ENCODE measurements at places on chromosomes 3 and 15.

DNA sequence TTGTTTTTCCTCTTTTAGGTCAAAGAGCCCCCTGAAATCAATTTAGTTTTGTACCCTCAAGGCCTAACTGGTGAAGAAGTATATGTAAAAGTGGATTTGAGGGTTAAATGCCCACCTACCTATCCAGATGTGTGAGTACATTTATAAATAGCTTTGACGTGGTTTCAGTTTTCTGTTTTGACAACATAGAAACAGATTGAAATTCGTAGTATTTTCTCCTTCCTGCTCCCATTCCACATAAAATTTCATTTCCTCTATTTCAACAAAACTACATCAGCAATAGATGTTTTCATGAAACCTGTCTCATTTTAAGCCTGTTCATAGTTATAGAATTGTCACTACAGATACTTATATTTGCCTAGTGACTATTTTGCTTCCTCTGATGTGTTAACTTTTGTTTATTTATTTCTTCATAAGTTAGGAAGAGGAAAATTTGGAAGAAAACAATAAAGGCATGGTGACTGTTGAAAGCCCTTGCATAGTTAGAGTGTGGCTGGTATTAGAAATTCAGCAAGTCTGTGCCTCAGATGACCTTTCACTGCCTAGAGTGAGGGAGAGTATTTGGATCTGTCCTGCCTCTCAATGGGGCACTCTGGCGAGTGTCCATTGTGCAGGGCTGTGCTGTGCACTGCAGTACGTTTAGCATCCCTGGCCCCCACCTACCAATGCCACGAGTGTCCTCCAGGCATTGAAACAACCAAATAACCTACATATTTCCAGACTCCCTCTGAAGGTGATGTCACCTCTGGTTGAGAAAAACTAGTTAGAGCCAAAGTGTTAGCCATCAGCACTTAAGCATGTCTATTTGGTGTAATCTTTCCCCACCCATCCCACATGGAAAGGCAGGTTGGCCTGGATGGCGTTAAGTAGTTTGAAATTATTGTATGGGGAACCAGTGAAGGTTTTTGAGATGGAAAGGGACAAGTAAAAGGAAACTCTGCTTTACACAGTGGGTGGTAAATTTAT, 5.9 kb downstream of the EIF2AK4 start:
- no peak for DNase-seq

DNA sequence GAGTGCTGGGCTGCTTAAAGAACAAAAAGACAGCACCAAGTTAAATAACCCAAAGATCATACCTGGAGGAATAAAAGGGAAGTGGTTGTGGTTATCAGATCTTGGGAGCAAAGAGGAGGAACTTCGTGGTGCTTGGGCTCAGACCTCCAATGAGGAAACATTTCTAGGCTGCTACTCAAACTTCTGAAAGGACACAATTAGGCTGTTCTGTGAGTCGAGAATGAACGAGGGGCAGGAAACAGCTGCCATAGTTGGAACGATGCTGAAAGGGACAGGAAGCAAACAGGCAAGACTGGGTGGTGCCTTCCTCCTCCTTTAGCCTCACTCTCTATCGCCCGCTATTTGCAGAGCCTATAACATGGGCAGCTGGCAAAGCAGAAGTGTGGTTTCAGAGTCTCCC, 276.3 kb upstream of the ARRDC4 start:
- DNase-seq = no peak

DNA sequence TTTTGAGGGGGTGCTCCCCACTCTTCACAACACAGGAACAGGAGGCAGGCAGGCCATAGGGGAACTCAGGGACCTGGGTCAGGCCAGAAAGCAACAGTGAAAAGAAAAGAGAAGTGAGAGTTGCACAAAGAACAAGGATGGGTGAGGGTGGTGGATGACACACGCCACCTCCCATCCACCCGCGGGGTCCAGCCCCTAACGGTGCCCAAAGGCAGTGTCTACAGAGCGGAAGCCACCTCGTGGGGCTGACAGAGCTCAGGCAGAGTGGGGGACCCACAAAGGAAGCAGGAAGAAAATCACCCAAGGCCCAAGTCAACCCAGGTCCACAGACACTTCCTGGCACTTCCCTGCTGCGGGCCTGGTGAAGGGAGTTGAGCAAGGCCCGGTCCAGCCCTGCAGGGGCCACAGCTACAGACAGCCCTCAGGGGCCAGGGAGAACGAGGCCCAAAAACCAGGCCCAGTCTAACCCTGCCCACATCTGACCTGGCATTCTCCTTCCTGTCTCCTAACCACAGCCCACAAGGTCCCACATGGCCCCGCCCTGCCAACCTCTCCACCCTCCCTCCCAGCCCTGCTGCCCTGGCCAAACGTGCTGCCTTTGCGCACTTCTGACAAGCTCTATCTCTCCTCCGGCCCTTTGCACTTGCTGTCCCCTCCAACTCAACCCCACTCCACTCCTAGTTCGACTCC, 5.9 kb downstream of the NUP210 start:
- peak; percentile 41 for DNase-seq

GRCh38 chr15:52667597-52667996, 11.6 kb downstream of the ATOSA start:
- DNase-seq = no peak

DNA sequence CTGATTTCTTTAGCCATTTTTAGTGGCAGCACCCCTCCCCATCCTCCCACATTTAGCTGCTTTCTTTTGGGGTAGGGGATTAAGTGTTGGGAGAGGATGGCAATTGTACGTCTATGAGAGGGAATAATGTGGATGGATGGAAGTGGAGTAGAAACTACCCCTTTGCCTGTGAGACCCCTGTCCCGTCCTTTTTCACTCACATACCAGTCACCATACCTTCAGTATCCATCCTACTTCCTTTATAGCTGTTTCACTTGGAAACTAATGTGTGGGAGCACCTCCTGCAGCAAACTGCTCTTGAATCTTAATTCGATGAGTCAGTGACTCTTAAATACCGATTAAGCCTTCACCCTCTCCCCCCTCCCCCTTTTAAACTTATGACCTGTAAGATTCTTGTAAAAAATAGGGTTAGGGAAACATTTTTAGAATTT, 730 bp downstream of the SPRED1 start:
- DNase-seq = peak; percentile 3

DNA sequence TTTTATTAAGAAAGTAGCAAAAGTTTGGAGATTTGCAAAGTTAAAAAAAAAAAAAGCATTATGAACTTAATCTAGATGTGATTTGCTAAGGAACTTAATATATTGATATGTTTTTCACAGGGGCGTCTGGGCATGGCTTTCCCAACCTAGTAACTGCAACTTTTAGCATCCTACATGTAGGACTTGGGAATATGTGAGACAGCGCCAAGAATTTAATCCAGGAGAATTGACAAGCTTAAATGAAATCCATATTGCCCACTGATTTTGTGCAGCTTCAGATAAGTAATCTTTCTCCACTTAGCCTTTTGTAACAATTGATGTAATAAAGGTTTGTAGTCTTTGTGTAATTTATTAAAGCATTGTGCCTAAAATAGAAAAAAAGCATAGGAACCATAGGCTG, 982 bp upstream of the GABPB1 start:
- no peak for DNase-seq

GRCh38 chr3:122410639-122411038, 5.2 kb downstream of the WDR5B start:
- no peak for DNase-seq

DNA sequence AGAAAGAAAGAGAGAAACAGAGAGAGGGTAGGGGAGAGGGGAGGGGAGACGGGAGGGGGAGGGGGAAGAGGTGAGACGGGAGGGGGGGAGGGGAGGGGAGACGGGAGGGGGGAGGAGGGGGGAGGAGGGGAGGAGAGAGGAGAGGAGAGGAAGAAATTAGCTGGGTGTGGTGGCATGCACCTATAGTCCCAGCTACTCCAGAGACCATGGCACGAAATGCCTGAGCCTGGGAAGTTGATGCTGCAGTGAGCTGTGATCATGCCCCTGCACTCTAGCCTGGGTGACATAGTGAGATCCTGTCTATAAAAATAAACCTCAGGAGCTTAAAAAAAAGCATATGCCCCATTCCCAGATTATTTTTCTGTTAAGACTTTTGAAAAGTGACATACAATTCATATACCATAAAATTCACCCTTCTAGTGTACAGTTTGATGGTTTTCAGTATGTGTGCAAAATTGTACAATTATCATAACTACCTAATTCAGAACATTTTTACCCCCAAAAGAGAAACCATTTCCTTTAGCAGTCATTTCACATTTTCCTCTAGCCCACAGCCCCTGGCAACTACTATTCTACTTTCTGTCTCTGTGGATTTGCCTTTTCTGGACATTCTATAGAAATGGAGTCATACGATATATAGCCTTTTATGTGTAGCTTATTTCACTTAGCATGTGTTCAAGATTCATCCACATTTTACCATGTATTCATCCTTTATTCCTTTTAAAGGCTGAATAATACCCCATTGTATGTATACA, 699.6 kb downstream of the FHIT start:
- no peak for DNase-seq

DNA sequence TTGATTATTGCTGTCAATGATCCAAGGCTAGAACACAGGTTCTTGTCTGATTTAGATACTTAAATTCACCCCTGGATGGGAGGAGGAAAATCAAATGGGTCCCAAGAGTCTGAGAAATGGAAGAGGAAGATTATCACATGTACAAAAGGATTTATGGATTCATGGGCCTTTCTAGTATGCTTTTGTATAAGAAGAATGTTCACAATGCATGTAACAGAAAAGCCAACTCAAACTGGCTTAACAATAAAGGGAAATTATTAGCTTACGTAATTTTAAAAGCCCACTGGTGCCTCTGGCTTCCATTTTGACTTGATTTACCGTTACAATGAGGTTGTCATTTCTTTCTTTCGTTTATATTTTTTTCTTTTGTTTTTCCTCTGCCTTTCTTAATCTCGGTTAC, 782.5 kb upstream of the GRM7 start:
- DNase-seq = no peak

DNA sequence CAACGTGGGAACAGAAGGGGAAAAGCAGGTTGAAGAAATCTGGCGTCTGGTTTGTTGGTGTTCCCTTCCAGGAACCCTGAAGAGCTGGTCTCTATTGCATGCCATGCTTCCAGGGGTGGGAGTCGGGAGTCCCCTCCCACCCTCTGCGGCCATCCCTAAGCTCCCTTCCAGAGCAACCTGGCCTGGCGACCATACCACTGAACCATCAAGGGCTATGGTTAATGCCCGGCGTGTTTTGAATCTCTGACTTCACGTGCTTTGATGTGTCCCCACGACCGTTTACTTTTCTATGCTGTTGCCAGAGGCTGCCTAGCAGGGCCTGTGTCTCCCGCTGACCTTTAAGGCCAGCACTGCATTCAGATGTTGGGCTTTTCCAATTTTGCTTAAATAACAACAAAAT, 696 bp upstream of the SNRK start:
- DNase-seq = no peak
